ENCODE measurements at places on chromosomes 2 and 18. TPM values are rescaled to one million over a fixed set of nuclear protein-coding genes. Genes with fewer than 3 reads are reported as not detected.

GRCh38 chr2:26712486-26713465, 20.3 kb downstream of the KCNK3 start:
- no peak for DNase-seq

DNA sequence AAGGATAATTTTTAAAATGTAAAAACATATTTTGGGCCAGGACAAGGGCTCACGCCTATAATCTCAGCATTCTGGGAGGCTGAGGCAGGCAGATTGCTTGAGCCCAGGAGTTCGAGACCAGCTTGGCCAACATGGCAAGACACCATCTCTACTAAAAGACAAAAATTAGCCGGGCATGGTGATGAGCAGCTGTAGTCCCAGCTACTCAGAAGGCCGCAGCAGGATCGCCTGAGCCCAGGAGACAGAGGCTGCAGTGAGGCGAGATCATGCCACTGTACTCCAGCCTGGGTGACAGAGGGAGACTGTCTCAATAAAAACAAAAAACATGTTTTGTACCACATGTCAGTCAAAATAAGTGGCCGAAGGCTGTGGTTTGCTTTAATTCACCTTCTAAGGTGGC, 122.5 kb downstream of the HDAC4 start:
- no peak for DNase-seq

DNA sequence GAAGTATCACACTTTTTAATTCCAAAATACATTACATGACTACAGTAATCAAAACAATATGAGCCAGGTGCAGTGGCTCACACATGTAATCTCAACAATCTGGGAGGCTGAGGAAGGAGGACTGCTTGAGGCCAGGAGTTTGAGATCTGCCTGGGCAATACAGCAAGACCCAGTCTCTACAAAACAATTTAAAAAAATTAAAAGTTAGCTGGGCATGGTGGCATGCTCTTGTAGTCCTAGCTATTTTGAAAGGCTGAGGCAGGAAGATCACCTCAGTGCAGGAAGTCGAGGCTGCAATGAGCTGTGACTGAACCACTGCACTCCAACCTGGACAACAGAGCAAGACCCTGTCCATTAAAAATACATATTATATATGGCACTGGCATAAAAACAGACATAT, 109.8 kb downstream of the USP34 start:
- no peak for DNase-seq

- DNase-seq = peak; percentile 8
These were observed 28.9 kb upstream of the CNOT11 start for GRCh38 chr2:101223814-101224231.

- no peak for DNase-seq
These were observed 41.7 kb downstream of the RAMP1 start for GRCh38 chr2:237900891-237901831.

- no peak for DNase-seq
These were observed 73.1 kb upstream of the ZNF521 start for GRCh38 chr18:25425024-25425423.

DNA sequence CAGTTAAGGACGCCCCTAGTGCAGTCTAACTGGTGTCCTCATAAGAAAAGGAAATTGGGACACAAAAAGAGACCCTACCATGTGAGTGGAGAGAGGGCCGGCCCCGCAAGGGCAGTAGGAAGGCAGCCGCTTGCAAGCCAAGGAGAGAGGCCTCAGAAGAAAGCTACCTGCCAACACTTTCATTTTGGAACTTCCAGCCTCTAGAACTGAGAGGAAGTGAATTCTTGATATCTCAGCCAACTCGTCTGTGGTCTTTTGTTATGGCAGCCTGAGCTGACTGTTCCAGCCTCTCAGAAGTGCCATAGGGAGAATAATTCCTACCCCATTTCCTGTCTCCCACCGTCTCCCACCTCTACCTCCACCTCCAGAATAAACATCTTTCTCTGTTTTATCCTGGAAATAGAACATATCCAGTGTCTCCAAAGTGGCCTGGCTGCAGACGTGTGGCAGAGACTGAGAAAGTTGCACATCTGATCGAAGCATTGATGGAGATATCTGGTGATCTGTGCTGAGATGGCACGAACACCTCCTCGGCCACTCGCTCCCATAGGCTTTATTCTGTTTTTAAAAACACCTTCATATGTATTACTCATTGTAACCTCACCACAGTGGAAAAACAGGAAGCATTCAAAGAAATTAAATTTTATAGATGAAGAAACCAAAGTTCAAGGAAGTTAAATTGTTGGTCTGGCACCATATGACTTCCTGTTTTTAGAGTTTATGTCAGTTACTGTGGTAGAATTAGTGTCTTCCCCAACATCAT, 39.5 kb upstream of the MARCO start:
- no peak for DNase-seq

GRCh38 chr2:239378918-239379640, 21.7 kb downstream of the HDAC4 start:
- no peak for DNase-seq

Gene C2orf66
- total RNA-seq = 0.18 TPM

DNA sequence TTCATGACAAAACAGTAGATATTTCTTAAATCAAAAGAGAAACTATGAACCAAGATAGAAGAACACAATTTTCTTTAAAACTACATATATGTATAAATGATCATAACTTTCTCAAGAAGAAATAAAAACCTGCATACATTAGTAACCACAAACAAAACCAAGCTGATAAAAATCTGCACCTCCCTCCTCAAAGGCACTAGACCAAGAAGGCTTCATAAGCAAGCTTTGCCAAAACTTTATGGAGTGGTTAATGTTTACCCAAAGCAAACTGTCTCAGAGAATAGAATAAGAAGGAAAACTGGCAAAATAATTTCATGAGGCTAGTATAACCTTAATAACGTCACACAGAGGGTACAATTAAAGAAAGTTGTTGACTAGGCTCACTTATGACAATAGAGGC, 138.3 kb downstream of the ZBTB7C start:
- DNase-seq = no peak

- no peak for DNase-seq
These were observed 242.8 kb downstream of the KCNE4 start for GRCh38 chr2:223294756-223295155.

GRCh38 chr18:28728891-28729290, 552.0 kb upstream of the CDH2 start:
- DNase-seq = no peak

DNA sequence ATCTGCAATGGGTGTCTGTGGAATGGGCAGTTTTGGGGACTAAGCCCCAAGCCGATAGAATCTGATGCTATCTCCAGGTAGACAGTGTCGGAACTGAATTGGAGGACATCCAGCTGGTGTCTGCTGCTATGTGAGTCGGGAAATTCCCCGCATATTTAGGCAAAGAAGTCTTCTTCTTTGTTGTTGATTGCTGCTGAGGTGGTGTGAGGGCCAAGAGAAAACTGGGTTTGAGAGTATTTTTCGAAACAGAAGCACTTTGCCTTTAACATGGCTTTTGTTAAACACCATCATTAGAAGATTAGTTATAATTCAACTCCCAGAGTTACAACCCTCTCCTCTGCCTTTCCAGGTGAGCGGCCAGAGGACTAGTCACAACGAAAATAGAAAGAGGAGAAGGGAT, 49.4 kb upstream of the ACTR3 start:
- DNase-seq = no peak

DNA sequence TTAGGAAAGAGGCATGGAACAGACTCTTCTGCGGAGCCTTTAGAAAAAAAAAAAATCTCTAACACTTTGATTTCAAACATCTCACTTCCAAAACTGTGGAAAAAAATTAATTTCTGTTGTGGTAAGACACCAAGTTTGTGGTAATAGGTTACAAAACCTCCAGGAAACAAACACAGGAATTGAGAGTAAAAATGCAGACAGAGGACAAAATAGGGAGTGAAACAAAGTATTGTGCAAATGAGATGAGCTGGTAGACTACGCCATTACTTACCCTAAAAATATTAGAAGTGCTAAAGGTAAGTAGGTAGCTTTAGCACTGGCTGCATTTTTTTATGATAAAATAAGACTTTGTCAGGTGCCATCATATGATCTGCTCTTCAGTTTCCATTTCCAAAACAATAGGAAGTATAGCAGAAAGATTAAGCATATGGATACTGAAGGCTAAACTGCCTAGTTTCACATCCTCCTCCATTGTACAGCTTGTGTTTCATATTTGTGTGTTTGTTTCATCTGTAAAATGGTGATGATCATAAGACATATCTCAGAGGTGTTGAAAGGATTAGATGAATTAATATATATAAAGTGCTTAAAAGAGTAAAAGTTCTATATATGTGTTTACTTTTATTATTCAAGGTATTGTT, 309.2 kb downstream of the NR4A2 start:
- no peak for DNase-seq

DNA sequence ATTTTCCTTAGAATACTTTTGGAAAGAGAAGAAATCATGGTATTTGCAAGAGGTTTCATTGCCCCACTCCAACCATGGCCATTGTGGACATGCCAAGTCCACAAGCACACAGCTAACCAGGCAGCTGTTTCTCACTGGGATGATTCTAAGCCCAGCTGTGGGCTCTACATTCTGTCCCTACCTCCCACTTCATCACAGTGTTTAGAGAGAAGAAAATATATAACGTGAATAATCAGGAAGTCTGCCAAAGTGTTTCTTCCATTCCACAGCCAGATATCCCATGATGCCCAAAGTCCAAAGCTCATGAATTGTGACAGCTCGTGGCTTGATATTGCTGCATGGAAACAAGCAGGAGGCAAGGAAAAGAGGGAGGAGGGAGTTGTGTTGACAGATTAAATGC, 433.7 kb upstream of the GYPC start:
- DNase-seq = no peak

DNA sequence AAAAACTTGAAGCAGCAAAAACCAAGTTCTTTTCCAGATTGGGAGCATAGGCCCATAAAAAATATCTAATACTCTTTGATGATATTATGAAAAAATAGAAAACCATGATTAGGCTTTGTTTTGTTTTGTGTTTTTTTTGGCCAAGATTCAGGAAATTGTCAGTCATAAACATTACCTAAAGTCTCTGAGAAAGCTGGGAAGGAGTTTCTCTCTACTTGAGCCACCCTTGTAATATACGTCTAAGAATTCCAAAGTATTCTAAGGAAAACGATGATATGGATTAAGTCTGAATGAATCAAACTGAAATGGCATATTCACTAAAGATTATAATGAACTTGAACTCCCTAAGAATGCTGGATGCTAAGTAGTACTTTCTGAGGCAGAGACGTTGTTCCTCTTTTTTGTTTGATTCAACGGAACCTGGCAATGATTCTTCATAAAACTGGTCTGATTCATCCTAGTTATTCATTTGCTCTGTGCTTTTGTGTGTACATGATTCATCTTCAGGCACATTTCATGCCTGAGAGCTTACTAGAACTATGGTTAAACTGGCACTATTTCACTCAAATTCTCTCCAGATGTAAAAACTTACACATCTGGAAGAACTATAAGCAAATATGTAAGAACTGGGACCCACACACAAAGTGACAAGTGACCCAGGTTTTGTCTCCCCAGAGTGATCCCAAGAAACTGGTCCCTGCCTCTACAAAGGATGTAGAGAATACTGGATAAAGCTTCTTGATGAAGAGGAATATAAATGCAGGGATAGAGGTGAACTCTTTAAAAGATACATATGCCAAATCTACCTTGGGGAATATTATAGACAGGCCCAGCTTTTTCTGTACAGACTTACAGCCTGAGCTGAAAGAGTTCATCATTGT, 159.7 kb downstream of the DOCK10 start:
- DNase-seq = no peak

- no peak for DNase-seq
These were observed 27.9 kb downstream of the MGAT4A start for GRCh38 chr2:98702858-98703620.

GRCh38 chr2:41500895-41501294, 546.9 kb upstream of the PKDCC start:
- no peak for DNase-seq

GRCh38 chr2:111905990-111906735, 7.8 kb downstream of the MERTK start:
- no peak for DNase-seq

GRCh38 chr18:10985689-10986088, 163.7 kb downstream of the PIEZO2 start:
- DNase-seq = no peak

Gene GKN2
- not detected for total RNA-seq

Gene ANKAR
- 10.0 TPM for total RNA-seq

Gene EFHD1
- total RNA-seq = 1.8 TPM

GRCh38 chr2:37786854-37787253, 115.4 kb upstream of the CDC42EP3 start:
- DNase-seq = no peak

Gene PER2
- total RNA-seq = 40.7 TPM

- no peak for DNase-seq
These were observed 27.0 kb downstream of the LDLRAD4 start for GRCh38 chr18:13245481-13246000.

- no peak for DNase-seq
These were observed 44.1 kb downstream of the TNFRSF11A start for GRCh38 chr18:62369129-62369644.

DNA sequence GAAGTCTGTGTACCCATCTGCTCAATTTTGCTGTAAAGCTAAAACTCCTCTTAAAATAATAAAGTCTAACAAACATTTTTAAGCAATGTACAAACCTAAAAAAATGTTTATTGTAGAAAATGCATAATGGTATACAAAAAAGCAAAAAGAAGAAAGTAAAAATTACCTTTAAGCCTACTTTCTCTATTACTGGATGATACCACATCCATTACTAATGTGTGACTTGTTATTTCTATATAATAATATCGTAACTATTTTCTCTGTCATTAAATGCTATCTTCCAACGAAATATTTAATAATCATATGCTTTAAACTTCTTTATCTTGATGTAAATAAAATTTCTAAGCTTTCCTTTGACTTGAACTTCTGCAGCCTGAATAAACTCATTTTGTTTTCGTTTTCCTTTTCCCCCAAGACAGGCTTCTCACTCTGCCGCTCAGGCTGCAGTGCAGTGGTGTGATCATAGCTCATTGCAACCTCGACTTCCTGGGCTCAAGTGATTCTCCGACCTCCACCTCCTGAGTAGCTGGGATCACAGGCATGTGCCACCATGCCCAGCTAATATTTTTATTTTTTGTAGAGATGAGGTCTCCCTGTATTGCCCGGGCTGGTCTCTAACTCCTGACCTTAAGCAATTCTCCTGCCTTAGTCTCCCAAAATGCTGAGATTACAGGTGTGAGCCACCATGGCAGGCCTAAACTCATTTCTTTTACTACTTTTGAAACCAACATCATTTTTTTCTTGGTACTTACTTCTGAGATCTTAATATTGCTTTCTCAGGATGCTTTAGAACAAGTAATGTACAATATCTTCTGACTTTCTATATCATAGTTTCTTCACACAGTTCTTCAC, 18.1 kb upstream of the DNAH7 start:
- DNase-seq = no peak

Gene RNF125
- total RNA-seq = 72.6 TPM

DNA sequence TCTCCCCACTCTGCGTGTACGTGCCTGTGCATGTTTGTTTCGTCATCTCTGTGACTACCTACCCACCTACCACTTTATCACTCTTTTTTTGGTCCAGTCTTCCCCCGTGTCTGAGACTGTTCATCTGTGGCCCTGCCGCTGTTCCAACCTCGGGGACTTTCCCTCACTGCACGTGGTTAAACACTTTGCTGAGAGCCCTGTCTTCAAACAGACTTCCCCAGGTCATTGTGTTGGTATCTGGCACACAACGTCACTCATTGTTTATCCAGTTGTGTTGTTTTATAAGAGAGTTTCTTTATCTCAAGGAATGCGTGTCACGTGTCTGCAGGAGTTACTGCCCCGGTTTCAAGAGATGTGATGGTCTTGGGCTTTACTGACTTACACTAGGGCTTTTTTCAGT, 262.0 kb upstream of the RASGRP3 start:
- DNase-seq = no peak

GRCh38 chr2:67156796-67157195, 240.3 kb upstream of the ETAA1 start:
- no peak for DNase-seq
